Stimulated activated CD4-positive, alpha-beta T cell treated with anti-CD3 and anti-CD28 coated beads, Interleukin-2, amount 100 ng/mL, for 24 hours (primary cell): ENCODE measurements at places on chromosomes 6 and 20.

- DNase-seq: no peak
These were observed 800 bp downstream of the ABCC10 start for GRCh38 chr6:43428112-43428570.

DNA sequence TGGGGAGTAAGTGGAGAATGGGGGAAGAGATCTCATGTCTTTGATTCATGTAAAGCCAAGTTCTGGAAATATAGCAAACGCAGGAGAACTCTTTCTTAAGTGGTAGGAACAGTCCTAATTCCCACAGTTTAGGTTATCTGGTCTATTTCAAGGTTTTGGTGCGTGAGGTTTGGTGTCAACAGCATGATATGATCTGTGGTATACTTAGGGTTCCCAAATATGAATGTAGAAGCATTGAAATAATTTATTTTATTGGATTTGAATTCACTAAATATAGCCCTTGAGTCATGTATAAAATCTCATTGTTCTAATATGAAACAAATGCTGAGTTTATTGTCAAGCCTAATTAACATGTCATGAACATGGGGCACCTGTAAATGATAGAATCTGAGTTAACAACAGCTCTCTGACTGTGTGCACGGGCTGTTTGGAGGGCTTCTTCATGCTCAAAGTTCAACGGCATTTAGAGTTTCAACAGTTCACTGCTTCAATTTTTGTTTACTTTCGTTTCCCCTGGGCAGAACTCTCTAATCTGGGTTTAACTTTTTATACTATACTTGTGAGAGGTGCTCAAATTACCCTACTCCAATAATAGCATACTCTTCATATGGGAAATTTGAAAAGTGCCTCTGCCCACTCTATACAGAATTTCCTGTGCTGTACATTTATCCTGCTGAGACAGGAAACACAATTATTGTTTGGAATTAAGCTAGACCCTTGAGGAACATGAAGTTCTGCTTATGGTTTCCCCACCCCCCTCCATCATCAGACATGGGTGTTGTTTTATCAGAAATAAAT is 236.3 kb upstream of the ZNF217 start:
- no peak for DNase-seq

- DNase-seq: no peak
These were observed 54.0 kb downstream of the TRAF3IP2 start for GRCh38 chr6:111551521-111552231.

GRCh38 chr6:43468240-43468639 is 9.1 kb upstream of the TJAP1 start:
- no peak for DNase-seq

GRCh38 chr6:127272576-127272975 is 5.9 kb downstream of the RNF146 start:
- DNase-seq: no peak

DNA sequence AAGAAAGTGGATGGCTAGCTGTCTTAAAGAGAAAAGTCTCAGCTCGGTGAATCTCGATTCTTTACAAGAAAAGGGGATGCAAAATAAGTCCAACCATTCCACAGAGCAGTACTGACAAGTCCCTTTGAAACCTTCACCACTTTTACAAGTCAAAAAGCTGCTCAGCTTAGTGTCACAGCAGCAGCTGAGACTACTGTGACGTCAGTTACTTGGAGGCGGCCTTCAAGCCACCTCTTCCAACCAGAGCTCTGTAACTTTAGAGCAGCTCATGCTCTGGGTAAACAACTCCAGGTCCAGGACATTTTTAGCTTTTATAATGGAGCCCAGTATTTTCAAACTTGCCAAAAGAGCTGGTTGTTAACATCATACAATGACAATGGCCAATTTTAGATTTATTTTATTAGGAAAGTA is at the start of gene KIAA0408:
Gene KIAA0408 (minus strand): TSS at position 159 of the 411 bp plus-strand sequence. CDS start 5,408 bp downstream, outside the sequence.
- no peak for DNase-seq

DNA sequence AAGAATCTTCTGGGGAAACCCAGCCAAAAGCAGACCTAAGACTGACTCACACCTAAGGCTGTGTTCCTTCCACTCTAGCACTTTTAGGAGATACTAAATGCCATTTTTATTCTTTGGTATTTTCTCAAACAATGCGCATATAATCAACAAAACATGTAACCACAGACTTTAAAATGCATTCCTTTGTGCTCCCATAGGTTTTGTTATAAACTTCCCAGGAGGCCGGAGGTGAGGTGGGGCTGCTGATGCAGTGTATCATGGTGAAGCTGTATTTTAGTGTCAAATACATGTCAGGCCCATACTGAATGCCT is 155.2 kb downstream of the BTBD3 start:
- no peak for DNase-seq

GRCh38 chr6:67882436-67883311 is 752.4 kb upstream of the ADGRB3 start:
- DNase-seq: no peak

GRCh38 chr6:3911614-3912336 is 62.6 kb downstream of the FAM50B start:
- no peak for DNase-seq

DNA sequence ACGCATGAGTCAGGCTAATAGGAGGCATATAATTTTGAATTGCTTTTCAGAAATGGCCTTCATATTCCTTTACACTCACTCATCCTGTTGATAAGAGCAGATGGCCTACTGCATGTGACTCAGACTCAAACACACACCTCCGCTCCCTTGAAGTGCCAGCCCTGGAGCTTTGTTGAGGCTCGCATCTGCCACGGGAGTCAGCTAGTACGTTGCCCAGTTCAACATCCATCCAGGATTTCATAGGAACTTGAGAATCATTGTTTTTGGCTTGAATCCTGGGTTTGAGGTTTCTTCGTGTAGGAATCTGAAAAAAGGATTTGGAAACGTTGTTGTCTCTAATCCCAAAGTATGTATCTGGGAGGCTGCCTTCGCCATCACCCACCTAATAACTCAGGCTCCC is 87.4 kb upstream of the JAG1 start:
- no peak for DNase-seq

- DNase-seq: no peak
These were observed 213.6 kb downstream of the RNGTT start for GRCh38 chr6:88749849-88750248.

DNA sequence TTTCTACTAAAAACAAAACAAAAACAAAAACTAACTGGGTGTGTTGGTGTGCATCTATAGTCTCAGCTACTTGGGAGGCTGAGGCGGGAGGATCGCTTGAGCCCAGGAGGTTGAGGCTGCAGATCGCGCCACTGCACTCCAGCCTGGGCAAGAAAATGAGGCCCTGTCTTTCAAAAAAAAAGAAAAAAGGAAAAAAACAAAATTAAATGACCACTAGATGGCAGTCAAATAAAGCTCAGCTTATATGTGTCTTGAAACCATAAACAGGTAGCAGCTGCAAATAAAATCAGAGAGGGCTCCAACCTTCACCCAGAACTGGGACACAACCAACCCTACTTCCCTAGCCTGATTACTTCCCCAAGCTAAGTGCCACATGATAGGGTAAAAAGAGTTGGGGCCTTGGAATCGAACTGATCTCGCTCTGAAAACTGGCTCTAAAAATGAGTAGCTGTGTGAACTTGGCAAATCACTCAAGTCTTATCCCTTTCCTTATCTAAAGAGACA is 67.1 kb upstream of the ADGRF4 start:
- no peak for DNase-seq

DNA sequence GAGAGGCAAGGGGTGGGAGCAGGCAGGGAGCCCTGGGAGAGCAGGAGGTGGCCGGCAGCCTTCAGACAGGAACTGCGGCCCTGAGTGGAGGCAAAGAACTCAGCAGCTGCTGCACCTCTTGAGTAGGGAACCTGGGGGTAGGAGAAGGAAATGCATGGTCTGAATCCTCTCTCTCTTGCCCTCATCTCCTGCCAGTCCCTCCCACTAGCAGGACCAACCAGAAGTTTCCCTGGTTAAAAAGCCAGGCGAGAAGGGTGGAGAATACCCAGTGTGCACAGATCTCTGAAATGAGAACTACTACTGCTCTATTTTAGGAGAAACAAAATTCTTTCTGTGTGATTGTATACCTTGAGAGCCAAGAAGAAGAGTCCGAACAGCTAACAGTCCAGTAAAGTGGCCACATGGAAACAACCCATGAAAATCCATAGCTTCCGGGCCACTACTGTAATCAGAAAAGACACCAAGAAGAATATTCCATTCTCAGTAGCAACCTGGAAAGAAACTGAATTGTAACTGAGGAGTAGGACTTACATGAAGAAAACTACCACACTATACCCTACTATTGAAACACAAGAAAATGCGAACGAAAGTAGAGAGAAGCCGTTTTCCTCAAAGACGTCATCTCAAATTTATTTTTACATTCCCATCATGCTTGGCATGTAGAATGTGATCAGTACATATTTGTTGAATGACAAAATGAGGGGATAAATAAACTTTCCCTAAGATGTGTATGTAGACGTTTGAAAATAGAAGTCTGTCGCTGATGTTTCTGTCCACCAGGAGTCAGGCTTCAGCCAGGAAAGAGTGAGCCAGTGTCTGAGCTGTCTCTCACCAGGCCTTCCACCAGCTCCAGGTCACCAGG is 25.6 kb downstream of the WRNIP1 start:
- DNase-seq: peak; percentile 54

DNA sequence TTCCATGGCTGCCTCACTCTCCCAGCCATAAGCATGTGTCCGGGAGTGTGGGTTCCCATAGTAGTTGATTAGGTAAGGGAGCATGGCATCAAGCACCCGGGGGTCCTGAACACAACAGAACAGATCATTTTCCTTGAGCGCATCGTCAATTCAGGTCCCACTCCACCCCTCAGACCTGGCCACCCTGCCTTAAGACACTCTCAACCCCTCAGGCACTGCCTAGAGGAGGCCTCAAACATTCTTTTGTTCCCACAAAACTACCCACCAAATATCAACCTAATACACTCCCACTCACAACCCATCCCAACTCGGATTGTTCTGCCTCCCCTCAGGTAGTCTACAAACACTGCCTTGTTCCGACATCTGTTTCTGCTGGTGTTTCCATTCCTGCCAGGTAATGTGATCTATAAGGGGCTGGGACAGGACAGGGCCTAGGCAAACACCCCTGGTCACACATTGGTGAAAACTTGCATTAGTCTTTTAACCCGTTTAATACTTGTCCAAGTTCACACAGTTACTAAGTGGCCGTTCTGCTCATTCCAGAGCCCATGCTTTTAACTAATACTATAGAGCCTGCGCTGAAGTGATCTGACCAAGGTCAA is 1.4 kb downstream of the NFS1 start:
- no peak for DNase-seq

DNA sequence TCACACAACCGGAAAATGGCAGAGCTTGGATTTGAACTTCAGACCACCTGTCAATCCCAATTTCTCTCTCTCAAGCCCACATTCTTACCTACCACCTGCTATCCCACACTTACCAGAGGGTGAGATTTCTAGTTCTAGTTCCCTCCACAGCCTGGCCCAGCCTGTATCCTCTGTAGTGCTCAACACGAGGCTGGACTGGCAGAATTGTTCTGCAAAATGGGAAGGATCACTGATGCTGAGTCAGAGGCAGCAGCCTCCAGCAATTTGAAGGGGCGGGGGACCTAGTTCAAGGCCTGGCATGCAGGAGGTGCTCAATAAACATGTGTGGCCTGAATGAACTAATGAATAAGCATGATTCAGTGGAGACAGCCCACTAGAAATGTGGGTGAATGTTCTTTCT is 53.6 kb upstream of the TTPAL start:
- DNase-seq: no peak
